ENCODE measurements at places on chromosomes 12 and 14. TPM values are rescaled to one million over a fixed set of nuclear protein-coding genes. Genes with fewer than 3 reads are reported as not detected.

Gene BEGAIN
- total RNA-seq = not detected

Gene RNASE7
- not detected for total RNA-seq

Gene GAS2L3
- 44.1 TPM for total RNA-seq

Gene CABP1
- total RNA-seq = 0.66 TPM
